ENCODE measurements at places on chromosomes 7 and 10.
A peak's percentile ranks its signal among the peaks of the same experiment; 100 is the strongest.

- DNase-seq = no peak
Measured at GRCh38 chr10:61958805-61959204, 57.3 kb downstream of the ARID5B start.

DNA sequence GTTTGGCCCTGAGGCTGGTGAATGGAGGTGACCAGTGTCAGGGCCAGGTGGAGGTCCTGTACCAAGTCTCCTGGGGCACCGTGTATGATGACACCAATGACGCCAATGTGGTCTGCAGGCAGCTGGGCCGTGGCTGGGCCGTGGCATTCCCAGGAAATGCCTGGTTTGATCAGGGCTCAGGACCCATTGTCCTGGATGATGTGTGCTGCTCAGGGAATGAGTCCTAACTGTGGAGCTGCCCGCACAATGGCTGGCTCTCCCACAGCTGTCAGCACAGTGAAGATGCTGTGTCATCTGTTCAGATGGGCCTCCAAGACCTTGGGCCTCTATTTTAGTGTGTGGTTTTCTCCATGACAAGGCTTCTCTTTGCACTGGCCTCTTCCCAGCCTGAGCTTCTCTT lies 64.0 kb downstream of the DMBT1 start:
- no peak for DNase-seq

GRCh38 chr10:126198681-126199080 lies 189.6 kb downstream of the ADAM12 start:
- DNase-seq = no peak

DNA sequence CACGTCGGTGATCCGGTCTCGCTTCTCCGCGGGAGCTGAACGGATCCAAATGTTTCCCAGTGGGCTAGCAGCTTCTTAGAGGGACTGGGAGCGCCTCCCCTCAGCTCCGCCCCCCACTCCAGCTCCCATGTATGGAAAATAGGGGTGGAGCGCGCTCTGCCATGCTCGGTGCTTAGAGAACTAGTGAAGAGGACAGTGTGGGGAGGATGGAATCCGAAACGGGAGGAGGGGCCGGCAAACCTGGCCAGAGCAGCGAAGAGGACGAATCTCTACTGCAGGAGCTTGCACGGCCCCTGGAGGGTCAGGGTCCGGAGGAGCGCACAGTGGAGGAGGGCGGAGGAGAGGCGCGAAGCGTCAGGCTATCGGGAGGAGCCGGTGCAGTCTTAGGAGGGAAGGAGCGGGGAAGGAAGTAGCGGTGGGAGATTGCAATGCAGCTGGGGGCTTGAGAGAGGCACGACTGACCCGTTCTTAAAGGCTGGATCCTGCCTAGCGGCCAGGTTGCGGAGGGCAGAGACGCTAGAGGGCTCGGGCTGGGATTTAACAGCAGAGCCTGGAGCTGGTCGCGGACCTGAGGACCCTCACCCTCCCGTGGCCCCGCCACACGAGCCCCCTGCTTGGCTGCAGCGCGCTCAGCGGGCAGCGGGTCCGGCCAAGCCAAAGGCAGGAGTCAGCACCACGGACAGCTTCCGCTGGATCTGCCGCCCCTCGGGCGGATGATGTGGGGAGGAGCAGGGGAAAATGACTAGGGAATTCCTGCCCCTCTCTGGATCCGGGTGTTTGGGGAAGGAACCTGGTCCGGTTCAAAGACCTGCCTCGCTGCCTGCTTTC lies at the start of gene PRLHR:
Gene PRLHR (minus strand): TSS at position 51 of the 828 bp plus-strand sequence. CDS start 404 bp downstream, outside the sequence.
- peak; percentile 12 for DNase-seq

- no peak for DNase-seq
Measured at GRCh38 chr10:15579605-15580004, 140.1 kb downstream of the ITGA8 start.

DNA sequence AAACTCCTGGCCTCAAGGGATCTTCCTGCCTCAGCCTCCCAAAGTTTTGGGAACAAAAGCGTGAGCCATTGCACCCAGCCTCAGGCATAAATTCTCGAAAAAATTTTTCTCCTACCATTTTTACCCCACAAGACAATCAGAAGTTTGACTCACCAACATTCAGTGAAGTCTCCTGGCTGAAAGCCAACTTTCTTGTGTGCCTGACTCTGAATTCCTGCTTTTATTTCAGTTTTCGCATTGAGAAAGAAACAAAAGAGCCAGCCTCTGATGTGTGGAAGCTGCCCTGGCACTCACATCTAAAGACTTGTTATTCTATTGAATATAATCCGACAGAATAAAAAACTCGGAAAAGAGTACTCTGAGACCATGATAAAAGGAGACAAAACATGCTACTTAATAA lies 402.9 kb downstream of the MAGI2 start:
- DNase-seq = no peak

GRCh38 chr10:125230251-125230650 lies 69.9 kb upstream of the CTBP2 start:
- no peak for DNase-seq

- DNase-seq = no peak
Measured at GRCh38 chr7:33650828-33651227, 254.5 kb upstream of the BMPER start.

DNA sequence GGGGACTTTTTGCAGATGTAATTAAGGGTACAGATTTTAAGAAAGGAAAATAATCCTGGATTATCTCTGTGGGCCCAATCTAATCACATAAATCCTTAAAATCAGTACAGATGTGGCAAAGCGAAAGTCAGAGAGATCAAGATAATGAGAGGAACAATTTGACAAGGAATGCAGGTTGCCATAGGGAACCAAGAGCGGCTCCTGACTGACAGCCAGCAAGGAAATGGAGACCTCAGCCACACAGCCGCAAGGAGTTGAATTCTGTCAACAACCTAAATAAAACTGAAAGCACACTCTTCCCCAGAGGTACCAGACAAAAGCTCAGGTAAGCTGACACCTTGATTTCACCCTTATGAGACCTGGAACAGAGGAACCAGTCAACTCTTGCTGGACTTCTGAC lies 3.4 kb upstream of the PNPLA8 start:
- DNase-seq = no peak

DNA sequence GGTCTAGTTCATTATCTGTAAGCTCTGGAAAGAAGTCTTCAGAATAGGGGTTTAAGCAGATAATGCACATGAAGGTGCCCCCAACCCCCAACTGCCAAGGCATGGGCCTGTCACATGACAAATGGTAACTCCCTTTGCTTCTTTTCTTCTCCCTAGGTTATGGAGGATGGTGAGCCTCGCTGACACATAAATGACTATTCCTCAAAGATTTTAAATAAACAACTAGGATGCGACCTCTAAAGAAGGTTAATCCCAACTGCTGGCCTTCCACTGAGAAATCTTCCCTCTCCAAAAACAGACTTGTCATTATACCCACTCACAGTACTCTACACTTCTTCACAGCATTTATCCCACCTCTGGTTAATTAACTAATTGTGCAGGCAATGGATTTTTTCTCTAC lies 75.7 kb upstream of the FAM133B start:
- no peak for DNase-seq

DNA sequence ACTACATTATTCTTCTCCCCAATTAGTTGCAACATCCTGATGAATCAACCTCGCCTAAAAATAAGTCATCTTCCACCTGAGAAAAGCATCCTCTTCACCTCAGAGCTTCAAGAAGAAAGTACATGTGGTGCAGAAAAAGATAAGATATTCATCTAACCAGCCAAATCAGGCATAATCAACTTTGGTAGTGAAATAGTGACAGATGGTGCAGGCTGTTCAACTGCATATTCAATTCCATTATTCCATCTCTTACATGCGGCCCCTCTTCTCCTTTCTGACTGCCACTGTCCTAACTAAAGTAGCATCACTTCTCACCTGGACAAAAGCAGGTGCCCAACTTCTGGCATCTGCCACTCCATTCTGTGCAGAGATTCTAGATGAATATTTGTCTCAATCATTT lies 148.4 kb upstream of the STEAP1 start:
- DNase-seq = no peak

- no peak for DNase-seq
Measured at GRCh38 chr7:106888204-106888603, 23.1 kb downstream of the PIK3CG start.

- DNase-seq = no peak
Measured at GRCh38 chr10:64201936-64202335, 680.7 kb downstream of the REEP3 start.

- DNase-seq = peak; percentile 6
Measured at GRCh38 chr7:99733448-99733847, 1.5 kb downstream of the CYP3A7 start.

- DNase-seq = no peak
Measured at GRCh38 chr7:127941476-127942210, 89.6 kb downstream of the LRRC4 start.

GRCh38 chr10:29078919-29079318 lies 210.0 kb upstream of the LYZL1 start:
- DNase-seq = no peak

GRCh38 chr10:82645221-82645620 lies 770.2 kb downstream of the NRG3 start:
- DNase-seq = no peak

DNA sequence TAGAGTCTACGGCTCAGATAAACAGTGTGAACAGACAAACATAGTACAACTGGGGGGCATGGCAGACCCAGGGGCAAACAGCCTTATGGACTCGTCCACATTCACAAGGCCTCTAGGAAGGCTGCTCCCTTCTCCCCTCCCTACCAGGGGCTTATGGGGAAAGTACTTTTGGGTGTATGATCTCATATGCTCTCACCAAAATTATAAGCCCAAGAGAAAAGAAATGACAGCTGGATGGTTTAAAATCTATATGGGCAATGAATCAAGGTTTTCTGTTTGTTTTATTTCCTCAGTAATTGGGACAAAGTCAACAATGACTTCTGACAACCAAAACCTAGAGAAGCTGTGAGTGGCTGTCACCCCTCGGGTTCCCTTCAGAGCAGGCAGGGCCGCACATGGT lies 144.4 kb downstream of the PKD1L1 start:
- no peak for DNase-seq

- DNase-seq = no peak
Measured at GRCh38 chr7:41449286-41449685, 253.6 kb downstream of the INHBA start.

DNA sequence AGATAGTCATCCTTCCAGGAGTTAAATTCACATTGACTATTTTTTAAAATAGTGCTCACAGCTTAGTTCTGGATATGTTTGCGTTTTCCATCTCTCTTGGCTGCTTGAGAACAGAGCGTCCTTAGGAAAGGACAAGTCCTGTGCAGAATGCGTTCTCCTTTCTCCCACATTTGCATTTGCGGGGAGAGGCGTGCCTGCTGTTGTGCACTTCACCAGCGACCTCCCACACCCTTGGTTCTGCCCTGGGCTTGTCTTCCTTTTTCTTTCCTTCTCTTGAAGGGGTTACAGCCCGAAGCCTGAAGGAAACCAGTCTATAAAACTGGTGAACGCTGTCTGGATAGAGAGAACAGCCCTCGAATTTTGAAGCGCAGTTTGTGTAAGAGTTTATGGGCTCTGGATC lies 367.1 kb downstream of the DPP6 start:
- no peak for DNase-seq

DNA sequence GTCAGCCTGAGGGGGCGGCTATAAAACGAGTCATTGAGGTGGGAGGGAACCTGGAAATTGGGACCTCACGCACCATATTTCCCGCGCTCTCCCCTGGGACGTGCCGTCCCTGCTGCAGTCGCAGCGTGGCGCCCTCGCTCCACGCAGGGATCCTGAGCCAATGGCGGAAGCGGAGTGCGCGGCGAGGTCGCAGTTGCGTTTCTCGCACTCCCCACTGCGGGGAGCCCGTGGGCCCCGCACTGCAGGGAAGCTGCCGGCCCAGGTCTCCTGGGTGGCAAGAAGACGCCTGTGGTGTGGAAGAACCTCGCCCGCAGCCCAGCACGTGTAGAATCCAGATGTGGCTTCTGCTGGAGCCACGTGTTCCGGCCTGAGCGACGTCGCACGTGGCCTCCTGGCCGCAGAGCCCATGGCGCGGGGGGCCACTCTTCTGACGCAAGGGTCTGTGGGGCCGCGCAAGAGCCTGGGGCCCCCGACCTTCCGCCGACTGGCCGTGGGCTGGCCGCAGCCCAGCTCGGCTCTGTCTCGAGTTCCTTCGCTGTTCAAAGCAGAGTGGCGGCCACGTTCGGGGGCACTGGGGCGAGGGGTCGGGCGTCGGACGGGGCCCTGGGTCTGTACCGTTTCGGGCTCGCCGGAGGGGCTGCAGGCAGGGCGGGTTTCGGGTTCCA lies 26.4 kb downstream of the HIF1AN start:
- DNase-seq = peak; percentile 79
